Body of pancreas (tissue), 4 donors: ENCODE measurements at places on chromosomes 4 and X.
A peak's percentile ranks its signal among the peaks of the same experiment; 100 is the strongest.

DNA sequence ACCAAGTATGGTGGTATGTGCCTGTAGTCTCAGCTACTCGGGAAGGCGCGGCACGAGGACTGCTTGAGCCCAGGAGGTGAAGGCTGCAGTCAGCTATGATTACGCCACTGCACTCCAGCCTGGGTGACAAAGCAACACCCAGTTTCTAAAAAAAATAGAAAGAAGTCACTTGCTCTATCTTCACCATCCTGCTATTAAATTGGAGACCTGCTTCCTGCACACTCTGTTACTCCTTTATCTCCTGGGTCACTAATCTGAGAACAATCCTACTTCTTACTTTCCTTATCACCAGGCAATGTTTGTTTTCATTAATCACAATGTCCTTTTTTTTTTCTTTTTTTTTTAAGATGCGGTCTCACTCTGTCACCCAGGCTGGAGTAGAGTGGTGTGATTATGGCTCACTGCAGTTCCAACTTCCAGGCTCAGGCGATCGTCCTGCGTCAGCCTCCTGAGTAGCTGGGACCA, 16.2 kb downstream of the PRKX start:
- DNase-seq: peak; percentile 27

GRCh38 chrX:150489359-150490015, 78.9 kb upstream of the MTM1 start:
- DNase-seq: no peak

- DNase-seq: no peak
These were observed 150.4 kb downstream of the MID1 start for GRCh38 chrX:10470009-10470408.

DNA sequence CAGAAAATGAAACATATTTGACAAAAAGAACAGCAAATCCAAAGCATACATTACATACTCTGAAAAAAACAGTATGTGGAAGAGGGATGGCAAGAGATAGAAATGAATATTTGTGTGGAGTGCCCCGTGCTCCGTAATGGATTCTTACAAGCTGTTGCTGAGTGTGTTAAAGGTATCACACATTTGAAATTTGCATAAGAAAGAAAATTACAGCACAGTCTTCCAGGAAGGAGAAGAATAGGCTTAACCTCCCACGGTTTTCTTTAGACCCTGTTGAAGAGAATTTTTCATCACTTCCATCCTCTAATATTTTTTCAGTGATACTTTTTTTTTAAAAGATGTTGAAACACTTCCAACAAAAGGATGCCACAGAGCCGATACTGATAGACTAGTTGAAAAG, 1489.4 kb downstream of the RAPGEF2 start:
- no peak for DNase-seq

DNA sequence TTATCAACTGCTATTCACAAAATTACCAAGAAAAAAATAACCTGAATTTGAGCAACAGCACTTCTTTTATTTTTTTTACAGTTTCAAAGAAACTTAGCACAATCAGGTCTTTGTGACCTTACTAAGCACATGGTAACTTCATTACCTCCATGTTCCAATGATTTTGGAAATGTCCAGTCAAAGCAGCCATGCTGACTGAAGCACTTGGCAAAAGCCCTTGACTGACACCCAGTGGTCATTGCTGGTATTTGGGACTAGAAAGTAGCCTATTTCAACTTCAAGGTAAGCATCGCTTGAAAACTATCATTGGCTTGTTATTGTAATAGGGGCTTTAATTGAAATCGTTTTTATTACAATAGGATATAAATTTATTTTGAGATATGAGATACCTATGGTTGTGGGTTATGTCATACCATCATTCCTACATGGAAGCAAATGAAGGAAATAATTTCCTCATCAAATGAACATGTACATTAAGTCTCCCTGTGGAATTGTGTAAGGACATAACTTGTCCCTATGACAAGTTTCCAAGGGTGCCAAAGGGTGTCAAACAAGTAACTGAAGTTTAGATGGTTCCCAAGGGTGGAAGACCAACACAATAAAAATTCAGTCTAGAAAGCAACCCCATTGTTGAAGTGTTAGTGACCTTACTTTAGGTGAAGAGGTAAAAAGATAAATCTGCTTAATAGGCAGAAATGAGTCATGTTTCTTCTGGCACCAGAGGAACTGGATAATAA, 15.2 kb upstream of the ANXA10 start:
- peak; percentile 74 for DNase-seq

DNA sequence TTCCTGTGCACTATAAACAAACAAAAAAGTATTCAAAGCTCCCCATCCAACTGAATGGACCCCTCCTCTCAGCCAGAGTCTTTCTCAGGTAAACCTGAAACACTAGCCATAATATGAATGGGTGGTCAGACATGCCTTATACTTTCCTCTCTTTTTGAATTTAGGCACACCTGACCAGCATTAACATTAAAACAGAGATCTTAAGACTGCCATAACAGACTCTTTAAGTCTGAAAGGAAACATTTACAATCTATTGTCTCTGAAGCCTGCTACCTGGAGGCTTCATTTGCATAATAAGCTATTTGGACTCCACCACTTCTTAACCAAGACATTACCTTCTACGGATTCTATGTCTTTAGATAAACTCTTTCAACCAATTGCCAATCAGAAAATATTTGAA, 56.9 kb upstream of the SPIN4 start:
- no peak for DNase-seq

- DNase-seq: peak; percentile 71
These were observed at the start of gene IL15 for GRCh38 chr4:141636082-141636770. TSS of gene IL15 (plus strand) at chr4:141636583. CDS start at chr4:141719465, 82,882 bp downstream.

GRCh38 chr4:181671672-181672071, 571.5 kb upstream of the TENM3 start:
- no peak for DNase-seq

- DNase-seq: no peak
These were observed 20.4 kb upstream of the FHL1 start for GRCh38 chrX:136126872-136127406.

DNA sequence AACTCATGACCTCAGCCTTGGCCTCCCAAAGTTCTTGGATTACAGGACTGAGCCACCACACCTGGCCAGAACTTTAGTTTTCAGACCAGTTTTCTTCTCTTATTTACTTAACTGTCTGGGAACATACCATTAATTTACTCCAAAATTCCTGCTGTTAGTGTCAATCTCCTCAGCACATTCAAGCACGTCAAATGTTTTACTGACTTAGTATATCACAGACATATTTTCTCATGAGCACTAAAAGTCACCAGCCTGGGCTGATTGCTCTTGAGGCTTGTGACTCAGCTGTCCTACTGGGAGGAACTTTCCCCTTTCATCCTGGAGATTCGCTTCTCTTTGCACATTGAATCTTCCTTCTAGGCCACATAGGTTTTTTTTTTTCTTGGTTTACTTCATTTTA, 109.6 kb downstream of the PCDH18 start:
- DNase-seq: no peak

- DNase-seq: no peak
These were observed 15.1 kb downstream of the XG start for GRCh38 chrX:2766906-2767305.

- peak; percentile 56 for DNase-seq
These were observed 2.1 kb downstream of the LEF1 start for GRCh38 chr4:108166441-108167315.

DNA sequence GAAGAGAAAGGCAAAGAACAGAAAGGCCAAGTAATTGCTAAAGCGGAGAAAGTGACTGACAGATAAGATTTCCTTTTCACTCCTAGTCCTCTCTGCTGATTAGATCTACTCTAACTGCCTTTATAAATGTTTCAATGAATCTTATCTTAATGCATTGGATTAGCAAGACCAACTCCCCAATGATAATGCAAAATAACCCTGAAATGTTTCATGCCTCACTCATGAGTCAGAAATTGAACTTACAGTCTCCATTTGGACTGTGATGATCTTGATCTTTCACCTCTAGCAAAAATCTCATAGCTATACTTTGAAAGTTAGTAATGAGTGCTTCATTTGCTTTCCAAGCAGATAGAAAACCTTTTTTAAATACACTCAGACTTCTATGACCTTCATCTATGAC, 26.5 kb downstream of the SLC10A7 start:
- DNase-seq: no peak

DNA sequence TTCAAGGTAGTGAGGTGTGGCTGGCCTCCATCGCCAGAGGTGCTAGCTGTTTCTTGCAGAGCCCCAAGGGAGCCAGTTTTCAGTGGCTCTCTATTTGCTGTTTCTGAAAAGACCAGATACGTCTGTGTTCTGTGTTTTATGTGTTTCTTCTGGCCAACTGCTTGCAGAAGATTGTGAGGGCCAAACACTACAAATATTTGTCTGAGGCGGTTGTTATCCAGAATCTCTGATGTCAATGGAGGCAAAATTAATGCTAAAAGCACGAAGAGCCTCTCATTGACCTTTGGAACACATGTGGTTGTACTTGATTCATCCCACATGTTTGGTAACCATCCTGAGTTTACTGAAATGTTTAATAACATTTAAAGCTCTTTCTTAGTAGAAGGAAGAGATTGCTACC, 113.9 kb downstream of the CT47B1 start:
- peak; percentile 1 for DNase-seq

DNA sequence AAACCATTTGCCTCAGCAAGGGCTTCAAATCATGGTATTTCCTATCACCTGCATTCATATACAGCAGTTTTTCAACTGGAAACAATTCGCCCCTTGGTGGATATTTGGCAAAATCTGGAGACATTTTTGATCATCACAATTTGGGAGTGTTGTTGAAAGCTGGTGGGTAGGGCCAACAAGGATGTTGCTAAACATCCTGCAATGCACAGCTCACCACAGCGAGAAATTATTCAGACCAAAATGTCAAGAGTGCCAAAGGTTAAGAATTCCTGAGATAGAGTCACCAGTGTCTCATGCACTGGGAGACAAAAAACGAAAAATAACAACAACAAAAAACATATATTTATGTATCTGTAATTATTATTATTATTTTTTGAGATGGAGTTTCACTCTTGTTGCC, 435.2 kb upstream of the CTSO start:
- DNase-seq: no peak

DNA sequence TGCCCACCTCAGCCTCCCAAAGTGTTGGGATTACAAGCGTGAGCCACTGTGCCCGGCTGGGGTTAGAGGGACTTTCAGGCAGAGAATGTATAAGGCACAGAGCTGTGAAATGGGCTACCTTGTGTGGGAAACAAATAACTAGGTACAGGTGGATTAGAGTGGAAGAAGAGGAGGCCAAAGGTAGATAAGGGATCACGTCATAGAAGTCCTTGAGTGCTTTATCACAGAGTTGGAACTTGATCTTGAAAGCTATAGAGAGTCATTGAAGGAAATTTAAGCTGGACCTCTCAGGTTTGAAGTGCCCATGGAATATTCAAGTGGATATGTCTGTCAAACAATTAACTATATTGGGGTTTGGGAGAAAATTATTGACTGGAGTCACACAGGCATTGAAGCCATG, 8.4 kb downstream of the N4BP2 start:
- peak; percentile 31 for DNase-seq

DNA sequence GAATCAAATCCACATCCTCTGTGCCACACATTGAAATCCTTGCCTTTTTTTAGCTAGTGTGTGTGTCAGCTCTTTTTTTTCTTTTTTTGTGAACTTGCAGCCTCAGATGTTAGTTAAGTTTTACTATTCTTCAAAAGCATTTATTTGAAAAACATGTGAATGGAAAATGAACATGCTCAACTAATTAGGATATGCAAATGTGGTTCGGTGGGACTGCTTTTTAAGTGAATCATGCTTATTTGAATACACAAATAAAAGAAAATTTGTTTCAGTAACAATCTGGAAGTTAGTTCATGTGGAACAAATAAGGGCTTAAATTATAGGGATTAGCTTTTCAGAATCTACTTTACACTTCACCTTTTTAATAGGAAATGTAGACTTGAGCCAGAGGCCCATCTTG, 751.5 kb upstream of the FAM241A start:
- no peak for DNase-seq

DNA sequence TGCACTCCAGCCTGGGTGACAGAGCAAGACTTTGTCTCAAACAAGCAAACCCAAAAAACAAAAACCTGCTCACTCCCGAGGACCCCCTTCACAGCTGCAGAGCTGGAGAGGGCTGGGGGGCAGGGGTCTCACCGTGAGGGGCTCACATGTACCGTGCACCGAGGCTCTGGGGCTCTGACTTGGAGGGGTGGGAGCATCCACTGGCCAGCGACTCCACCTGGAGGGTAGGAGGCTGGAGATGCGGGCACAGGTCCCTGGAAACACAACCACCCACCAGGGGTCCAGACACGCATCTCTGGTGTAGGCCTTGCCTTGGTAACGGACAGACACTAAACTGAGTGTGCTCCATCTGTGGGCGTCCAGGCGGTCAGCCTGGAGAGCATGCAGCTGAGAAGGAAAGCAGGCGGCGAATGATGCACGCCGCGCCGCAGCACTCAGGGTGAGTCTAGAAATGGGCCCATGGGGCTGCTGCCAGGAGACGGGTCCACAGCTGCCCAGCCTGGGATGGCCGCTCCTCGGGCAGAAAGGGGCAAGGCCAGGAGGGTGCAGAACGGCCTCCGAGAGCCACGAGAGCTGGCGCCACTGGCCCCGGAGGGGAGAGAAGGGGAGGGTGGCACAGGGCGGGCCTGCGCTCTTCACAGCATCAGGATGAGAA, 26.1 kb downstream of the PPP2R3B start:
- no peak for DNase-seq

- DNase-seq: no peak
These were observed 289.8 kb downstream of the PCDH7 start for GRCh38 chr4:31009926-31010325.

- DNase-seq: no peak
These were observed 75.5 kb upstream of the ADRA2C start for GRCh38 chr4:3690551-3691152.

- DNase-seq: no peak
These were observed 19.3 kb downstream of the CLTRN start for GRCh38 chrX:15645266-15645665.

DNA sequence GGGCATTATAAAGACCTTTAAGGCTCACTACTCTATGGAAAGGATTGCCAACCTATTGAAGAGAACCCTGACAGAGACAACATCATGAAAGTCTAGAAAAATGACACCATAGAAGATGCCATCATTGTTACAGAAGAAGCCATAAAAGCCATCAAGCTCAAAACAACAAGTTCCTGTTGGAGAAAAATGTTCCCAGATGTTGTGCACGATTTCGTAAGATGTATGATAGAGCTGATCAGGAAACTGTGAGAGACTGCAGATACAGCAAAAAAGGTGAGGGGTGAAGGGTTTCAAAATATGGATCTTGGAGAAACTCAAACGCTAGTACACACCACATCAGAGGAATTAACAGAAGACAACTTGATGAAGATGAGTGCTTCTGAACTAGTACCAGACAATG, 53.3 kb downstream of the WDFY3 start:
- no peak for DNase-seq

- no peak for DNase-seq
These were observed 167.7 kb downstream of the DCAF12L2 start for GRCh38 chrX:125998432-125998831.

- DNase-seq: no peak
These were observed 425.4 kb downstream of the BCOR start for GRCh38 chrX:39672405-39672804.

GRCh38 chr4:114100288-114101031, 121.0 kb upstream of the ARSJ start:
- no peak for DNase-seq

GRCh38 chr4:56655209-56655626, 25.9 kb downstream of the HOPX start:
- DNase-seq: peak; percentile 12

- no peak for DNase-seq
These were observed 34.5 kb upstream of the TLR2 start for GRCh38 chr4:153649572-153649991.
